ENCODE measurements at places on chromosomes 1 and 21. TPM values are rescaled to one million over a fixed set of nuclear protein-coding genes. Genes with fewer than 3 reads are reported as not detected.

The CYP4A22 gene
- 108 TPM for polyA plus RNA-seq

- peak; percentile 56 for DNase-seq
Measured at GRCh38 chr1:150151291-150152181, 1.8 kb downstream of the PLEKHO1 start.

DNA sequence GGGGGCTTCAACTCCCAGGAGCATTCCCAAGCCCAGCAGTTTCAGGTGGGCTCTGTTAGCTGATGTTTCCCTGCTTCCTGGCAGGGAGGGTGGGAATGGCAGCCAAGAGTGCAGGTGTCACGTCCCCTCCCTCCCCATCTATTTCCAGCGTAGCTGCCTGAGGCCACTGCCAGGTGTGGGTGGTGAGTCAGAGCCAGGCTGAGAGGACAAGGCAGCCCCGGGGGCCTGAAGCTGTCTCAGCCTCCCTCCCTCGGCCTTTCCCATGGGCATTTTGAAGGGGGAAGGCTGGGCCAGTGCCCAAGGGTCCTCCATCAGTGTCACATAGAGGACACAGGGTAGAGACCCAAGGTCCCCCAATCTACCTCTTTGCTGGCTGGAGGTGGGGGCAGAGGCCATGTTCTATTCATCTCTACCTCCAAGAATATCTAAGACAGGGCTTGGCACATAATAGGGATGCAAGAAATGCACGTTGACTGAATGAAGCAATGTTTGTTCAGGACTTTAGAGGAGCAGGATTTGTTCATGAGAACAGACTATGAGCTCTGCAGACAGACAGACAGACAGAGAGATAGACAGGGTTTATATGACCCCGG is 34.4 kb upstream of the ID3 start:
- no peak for DNase-seq

DNA sequence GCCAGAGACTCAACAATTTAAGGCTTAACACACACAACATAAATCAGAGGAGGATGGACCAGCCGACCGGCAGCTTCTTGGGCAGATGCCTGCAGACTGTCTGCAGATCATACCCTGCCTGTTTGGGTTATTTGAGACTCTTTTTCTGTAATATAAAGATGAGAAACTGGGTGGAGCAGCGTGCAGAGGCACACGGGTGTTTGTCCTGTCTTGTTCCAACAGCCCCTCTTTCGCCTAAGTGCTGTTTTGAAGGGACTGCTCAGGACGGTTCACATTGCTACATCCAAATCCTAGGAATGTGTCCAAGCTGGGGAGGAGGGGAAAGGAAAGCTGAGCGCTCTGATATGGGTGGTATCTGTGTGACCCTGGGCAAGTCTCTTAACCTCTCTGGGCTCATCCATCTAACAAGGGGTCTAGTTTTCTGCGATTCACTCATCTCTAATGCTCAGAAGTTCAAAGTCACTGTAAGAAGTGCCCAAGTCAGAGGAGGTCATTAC is 149.9 kb downstream of the CLIC6 start:
- no peak for DNase-seq

All from kidney (tissue), 22 donors.